ENCODE measurements at places on chromosomes 6 and 20.

DNA sequence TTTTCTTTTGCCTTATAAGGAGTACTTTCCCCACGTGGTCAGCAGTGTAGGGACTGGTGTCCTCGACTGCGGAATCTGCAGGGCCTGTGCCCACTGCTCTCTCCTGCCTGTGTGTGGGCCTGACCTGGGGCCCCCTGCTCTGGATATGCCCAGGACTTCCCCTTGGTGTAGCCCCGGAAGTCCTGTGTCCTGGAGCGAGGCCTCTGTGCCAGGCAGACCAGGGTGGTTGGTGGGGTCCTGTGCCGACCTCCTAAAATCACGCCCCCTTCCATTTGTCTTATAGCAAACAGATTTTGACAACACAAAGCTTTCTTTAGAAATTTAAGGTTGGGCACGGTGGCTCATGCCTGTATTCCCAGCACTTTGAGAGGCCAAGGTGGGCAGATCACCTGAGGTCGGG is 64.2 kb downstream of the DLL1 start:
- DNase-seq: no peak

- no peak for DNase-seq
Observed at GRCh38 chr20:46195264-46196036, 77.3 kb downstream of the CD40 start.

DNA sequence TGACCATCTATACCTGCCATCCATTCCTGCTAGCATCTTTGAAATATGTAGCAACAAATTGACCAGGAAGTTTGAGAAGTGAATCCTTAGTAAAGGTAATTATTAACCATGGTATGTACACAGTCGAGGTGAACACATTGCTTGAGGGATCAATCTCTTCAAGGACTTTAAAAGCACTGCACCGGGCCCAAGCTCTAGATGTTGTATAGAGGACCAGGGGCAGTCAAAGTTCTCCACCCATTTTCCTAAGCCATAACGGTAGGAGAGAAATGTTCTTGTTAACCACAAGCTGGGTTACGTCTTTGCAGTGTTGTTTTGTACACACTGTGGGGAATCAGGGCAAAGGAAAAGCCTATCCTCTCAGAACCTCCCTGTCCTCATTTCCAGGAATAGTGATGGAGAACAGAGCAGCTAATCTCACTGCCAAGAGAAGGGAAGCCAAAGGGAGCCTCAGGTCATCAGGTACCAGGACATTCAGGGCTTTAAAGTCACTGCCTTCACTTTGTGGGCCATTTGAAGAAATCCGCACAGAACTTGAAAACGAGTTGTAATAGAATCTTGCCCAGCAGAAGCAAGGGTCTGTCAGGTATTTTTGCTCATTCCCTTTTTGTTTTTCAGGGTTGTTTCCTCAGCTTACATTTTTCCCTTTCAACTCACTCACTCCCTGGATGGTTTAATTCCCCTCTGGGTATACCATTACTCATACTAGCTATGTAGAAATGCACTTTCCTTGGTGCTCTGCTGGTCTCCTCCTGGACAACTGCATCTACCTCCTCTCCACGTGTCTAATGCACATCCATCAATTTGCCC is 5.3 kb upstream of the PM20D2 start:
- no peak for DNase-seq

- DNase-seq: no peak
Observed at GRCh38 chr6:116764961-116765841, at the start of gene FAM162B. Gene FAM162B (minus strand): TSS chr6:116765719. CDS start chr6:116765576, 143 bp downstream.

DNA sequence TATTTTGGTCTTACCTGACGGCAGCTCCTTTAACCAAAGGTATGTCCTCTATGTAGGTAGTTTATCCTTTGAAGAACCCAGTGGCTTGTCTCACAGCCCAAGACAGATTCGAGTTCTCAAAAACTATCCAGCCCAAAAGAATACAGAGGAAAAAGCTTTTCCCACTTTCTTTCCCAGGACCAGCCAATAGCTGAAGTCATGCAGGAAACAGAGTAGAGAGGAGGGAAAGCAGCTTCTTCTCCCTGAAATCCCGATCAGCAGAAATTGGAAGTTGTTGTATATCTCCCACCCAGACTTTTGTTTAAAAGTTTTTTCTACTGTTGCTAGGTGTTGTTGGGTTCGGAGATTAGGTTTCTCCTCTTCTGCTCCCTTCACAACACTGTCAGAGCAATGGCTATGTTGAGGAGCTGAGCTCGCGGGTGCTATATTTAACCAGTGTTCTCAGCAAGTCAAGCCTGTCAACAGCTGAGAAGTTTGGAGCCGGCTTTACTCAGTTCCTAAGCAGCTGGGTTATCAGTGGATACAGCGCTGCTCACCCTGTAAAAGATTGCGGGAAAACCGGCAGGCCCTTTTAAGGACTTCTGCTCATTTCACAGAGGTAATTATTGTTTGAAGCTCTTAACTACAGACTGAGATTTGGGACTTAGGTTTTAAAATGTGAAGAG is at the start of gene FILIP1:
Gene FILIP1, minus strand, starts transcription at position 401 of the 665 bp plus-strand sequence. CDS start 78,828 bp downstream, outside the sequence.
- DNase-seq: no peak

GRCh38 chr6:114068771-114069170 is 97.8 kb upstream of the HDAC2 start:
- no peak for DNase-seq

DNA sequence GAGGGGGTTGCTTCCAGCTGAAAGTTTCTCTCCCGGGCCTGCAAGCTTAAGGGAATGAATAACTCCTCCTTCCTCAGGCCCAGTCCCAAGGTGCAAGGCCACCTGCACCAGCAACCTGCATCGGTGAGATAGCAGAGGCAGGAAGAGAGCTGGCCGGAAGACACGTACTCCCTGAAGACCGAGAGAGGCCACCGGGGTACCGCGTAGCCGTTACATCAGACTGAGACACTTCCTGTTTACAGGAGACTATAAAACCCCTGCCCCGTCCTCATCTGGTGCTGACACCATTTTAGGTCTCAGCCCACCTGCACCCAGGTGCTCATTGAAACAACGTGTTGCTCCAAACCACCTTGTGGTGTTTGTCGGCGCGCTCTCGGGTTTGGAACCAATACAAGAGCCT is 60.5 kb upstream of the PRND start:
- DNase-seq: no peak

GRCh38 chr20:5528261-5528660 is 211.5 kb upstream of the PROKR2 start:
- DNase-seq: no peak

DNA sequence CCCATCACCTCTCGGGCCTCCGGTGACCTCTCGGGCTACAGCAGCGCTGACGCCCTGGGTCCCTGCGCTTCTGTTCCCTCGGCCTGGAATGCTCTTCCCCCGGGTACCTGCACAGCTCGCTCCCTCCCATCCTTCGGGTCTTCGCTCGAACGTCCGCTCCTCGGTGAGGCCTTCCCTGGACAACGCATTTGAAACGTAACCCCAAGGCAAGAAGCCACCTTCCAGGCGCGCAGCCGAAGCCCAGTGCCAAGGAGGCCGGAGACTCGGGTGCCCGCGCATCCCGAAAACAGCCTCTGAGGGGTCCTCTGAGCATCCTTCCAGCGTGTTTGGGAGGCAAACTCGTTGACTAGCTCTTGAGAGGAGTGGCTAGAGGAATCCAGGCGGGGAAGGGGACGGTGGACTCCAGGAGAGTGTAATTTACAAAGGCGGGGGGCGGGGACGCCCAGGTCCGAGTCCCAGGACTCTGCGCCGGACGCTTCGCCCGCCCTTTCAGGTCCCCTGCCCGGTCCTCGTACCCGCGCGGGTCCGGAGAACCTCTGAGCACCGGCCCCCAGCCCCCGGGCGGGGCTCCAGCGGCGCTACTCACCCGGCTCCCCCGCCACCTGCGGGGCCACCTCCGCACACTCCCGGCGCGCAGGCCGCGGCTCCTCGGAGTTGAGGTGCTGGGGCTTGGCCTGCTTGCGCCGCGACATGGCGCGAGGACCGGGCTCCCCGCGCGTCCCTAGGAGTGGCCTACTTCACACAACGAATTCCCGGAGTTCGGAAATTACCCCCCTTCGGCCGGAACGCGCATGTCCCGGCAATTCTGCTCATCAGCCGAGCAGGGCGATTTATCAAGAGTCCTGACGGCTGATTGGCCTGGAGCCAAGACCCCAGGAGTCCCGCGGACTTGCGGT is 86.8 kb downstream of the ZFP64 start:
- peak; percentile 44 for DNase-seq
